Smooth muscle cell of trachea (primary cell): ENCODE measurements at places on chromosomes 7 and 10. TPM values are rescaled to one million over a fixed set of nuclear protein-coding genes. Genes with fewer than 3 reads are reported as not detected.

Gene OIT3
- under 0.01 and 0.17 TPM in 2 replicates for total RNA-seq

Gene GLI3
- 6.9 and 9.3 TPM in 2 replicates for total RNA-seq

Gene AKR1B1
- 105 and 235 TPM in 2 replicates for total RNA-seq

Gene PPP1R3C
- total RNA-seq, result 65.9 and 200 TPM in 2 replicates

Gene MINDY4
- total RNA-seq, result 8.6 and 9.8 TPM in 2 replicates

Gene GPR146
- total RNA-seq, result 1.2 and 5.0 TPM in 2 replicates

Gene GSTO1
- total RNA-seq, result 137 and 315 TPM in 2 replicates

Gene CRTAC1
- total RNA-seq, result not detected in 2 replicates

Gene SH2B2
- total RNA-seq, result 1.5 and 3.3 TPM in 2 replicates

Gene TSPAN12
- 0.73 and 1.5 TPM in 2 replicates for total RNA-seq

Gene LRRC61
- total RNA-seq, result 0.15 and 3.3 TPM in 2 replicates

Gene ITPRID1
- total RNA-seq, result not detected in 2 replicates

Gene NKX2-3
- not detected in 2 replicates for total RNA-seq

Gene FAM25A
- total RNA-seq, result not detected in 2 replicates

Gene HOXA7
- total RNA-seq, result not detected in 2 replicates

Gene GPR37
- 1.7 and 4.5 TPM in 2 replicates for total RNA-seq

Gene TUBB8
- 0.15 TPM in 1 of 2 replicates, not detected in the other for total RNA-seq

Gene TMEM60
- total RNA-seq, result 17.0 and 22.1 TPM in 2 replicates

Gene PTF1A
- total RNA-seq, result not detected in 2 replicates

Gene ADAMTS14
- total RNA-seq, result 14.8 and 29.4 TPM in 2 replicates

Gene CPA1
- not detected in 2 replicates for total RNA-seq

Gene TRIM56
- 14.7 and 24.5 TPM in 2 replicates for total RNA-seq

Gene SVOPL
- not detected in 2 replicates for total RNA-seq

Gene CALHM3
- 0.15 TPM in 1 of 2 replicates, not detected in the other for total RNA-seq

Gene DENND2A
- 34.9 and 69.6 TPM in 2 replicates for total RNA-seq

Gene IDI2
- not detected in 2 replicates for total RNA-seq

Gene AKR1C2
- 51.9 and 62.1 TPM in 2 replicates for total RNA-seq

Gene ARF5
- total RNA-seq, result 131 and 169 TPM in 2 replicates

Gene MMD2
- not detected in 2 replicates for total RNA-seq

Gene SPDYE2B
- total RNA-seq, result not detected in 2 replicates

Gene SLC35B4
- 14.6 and 18.0 TPM in 2 replicates for total RNA-seq

Gene WDR86
- 3.8 TPM in 1 of 2 replicates, not detected in the other for total RNA-seq

Gene LRIT1
- not detected in 2 replicates for total RNA-seq

Gene PILRB
- total RNA-seq, result 7.8 and 8.9 TPM in 2 replicates

Gene IGFBP3
- total RNA-seq, result 11.6 and 33.7 TPM in 2 replicates

Gene CACNB2
- total RNA-seq, result 1.2 and 1.6 TPM in 2 replicates

Gene DGKB
- under 0.01 and 0.15 TPM in 2 replicates for total RNA-seq

Gene PTPRN2
- 0.29 and 0.50 TPM in 2 replicates for total RNA-seq

Gene CLEC5A
- total RNA-seq, result not detected in 2 replicates

Gene LRGUK
- under 0.01 and 0.29 TPM in 2 replicates for total RNA-seq

Gene DRGX
- total RNA-seq, result not detected in 2 replicates

Gene STMP1
- 12.1 and 26.5 TPM in 2 replicates for total RNA-seq

Gene DPP6
- total RNA-seq, result not detected in 2 replicates

Gene GSAP
- total RNA-seq, result 8.6 and 8.9 TPM in 2 replicates

Gene PLAC9
- 15.5 and 28.7 TPM in 2 replicates for total RNA-seq

Gene CRPPA
- 1.2 and 2.0 TPM in 2 replicates for total RNA-seq

Gene PTPN20
- 0.33 and 0.73 TPM in 2 replicates for total RNA-seq

Gene CNNM1
- 0.15 and 0.33 TPM in 2 replicates for total RNA-seq

Gene ST8SIA6
- 0.17 TPM in 1 of 2 replicates, not detected in the other for total RNA-seq
